Activated T-cell treated with anti-CD3 and anti-CD28 coated beads, Interleukin-2, amount 50 U/mL, for 24 hours (primary cell): ENCODE measurements at places on chromosomes 6 and 20.

DNA sequence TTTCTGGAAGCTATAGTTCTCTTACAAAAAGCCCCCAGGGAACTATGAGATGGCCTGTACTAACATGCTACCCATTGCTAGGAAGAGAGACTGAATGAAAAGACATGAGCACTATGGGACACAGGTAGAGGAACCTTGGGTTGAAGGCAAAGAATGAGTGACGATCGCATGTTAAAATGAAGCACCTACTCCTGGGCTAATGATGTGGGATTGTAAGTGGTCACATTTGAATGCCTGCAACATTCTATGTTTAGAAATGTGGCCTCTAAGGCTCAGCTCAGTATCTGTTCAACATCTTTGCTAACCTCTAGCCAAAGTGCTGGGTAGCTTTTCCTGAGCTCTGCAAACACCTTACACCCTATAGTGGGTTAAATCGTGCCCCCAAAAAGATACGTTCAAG, 5.2 kb upstream of the ZC3H12D start:
- DNase-seq: no peak

- DNase-seq: no peak
These were observed 389.2 kb upstream of the FLRT3 start for GRCh38 chr20:14726591-14726990.

DNA sequence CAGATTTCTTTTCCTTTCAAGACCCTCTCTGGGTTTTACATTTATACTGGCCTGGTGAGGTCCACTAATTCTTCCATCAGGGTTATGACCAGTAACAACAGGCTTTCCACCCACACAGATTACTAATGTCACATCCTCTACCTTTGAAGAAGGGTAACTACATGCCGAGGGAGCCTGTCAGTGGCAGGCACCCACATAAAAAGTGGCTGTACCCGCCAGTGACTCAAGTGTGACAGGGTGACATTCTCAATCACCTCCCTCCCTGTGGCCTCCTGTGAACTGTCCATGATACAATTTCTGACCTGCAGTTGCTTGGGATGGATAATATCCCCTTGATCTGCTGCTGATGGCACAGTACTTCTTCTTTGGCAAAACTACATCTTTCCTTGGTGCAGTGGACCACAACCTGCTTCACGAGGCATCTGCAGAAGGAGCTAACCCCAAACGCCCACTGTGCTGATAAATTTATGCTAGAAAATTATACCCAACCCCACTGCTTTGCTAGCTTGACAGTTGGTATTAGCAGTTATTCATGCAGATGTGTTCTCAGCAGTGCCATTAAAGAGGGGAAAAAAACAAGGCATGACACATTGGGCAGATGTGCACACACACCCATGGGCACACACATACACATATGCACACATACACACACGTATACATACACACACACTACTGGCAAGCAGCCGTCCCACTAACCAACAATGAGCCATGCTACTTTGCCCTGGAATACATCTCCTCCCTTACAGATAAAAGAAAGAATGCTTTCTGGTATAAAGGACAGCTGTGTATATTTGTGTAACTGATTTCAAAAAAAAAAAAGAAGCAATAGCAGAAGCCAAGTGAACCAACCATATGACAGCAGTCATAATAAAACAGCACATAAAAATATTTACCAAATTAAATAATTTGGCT, 20.8 kb downstream of the GFOD1 start:
- peak; percentile 48 for DNase-seq

DNA sequence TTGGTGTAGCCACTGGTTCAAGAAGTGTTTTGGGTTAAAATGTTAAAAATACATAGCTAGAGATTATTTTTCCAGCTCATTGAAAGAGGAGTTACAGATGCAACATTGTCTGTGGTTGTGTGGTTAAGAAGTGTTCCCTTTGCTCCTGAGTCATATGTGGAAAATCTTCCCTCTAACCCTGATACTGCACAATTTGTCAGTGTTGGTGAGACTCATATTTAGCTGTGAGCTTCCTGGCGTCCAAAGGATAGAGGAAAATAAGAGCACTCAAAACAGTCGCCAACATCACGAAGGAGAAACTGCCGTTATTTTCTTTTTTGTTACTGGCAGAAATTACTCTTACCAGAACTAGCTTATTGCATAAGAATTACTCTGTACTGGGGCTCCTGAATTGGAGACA, 250.4 kb downstream of the CDH4 start:
- DNase-seq: no peak

DNA sequence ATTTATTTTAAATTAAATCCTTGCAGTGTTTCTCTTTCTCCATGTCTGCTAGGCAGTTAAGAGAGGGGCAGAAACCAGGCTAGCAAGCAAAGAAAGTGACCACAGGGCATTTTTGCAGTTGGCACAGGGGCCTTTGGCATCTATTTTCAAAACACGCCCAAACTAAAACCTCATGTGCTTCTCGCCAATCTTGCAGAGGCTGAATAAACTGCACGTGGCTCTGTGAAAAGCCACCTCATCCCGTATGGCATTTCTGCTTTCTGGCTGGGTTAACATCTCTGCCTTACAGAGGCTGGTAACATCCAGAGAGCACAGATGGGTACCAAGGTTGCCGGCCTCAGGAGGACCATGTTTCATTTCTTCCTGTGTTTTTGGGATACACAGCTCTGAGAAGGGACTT, 54.6 kb downstream of the GJA10 start:
- DNase-seq: no peak

- DNase-seq: no peak
These were observed 6.0 kb downstream of the MTFR2 start for GRCh38 chr6:136244061-136244616.

DNA sequence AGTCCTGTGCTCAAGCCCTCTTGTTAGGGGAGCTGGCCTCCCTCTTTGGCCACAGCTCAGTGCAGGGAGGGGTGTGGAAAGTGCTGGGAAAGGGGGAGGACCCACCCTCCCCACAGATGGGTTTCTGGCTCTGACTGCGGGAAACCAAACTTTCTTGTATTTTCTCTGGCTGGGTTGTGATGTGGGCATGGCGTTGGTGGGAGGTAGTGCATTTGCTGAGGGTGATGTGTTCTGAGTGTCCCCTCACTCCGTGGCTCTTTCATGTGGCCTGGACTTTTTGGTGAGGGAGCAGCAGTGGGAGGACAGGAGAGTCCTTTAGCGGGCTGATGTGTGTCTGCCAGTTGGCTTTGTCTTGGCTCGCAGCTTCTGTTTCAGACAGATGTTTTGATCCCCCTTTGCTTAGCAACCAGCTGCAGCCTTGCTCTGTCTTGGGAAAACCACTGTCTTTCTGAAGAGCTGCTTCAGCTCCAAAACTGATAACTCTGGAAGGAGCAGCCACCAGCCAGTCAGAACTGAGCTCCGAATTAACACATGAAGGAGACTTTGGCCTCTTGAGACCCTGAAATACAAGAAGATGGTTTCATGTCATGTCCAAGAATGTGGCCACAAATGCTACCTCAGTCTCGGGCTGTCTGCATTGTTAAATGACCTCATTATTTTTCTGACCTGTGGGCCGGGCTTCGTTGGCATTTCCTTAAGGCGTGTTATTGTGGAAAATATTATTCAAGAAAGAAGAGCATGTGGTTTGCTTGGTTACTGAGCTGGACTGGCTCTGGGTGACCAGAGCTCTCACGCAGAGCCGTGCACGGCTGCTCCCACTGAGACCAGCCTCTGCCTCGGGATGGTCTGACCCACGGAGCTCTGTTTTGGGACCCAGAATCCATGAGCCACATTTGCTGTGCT, 21.5 kb downstream of the SYNJ2 start:
- peak; percentile 52 for DNase-seq

GRCh38 chr6:7202950-7203349, 95.2 kb downstream of the RREB1 start:
- no peak for DNase-seq

DNA sequence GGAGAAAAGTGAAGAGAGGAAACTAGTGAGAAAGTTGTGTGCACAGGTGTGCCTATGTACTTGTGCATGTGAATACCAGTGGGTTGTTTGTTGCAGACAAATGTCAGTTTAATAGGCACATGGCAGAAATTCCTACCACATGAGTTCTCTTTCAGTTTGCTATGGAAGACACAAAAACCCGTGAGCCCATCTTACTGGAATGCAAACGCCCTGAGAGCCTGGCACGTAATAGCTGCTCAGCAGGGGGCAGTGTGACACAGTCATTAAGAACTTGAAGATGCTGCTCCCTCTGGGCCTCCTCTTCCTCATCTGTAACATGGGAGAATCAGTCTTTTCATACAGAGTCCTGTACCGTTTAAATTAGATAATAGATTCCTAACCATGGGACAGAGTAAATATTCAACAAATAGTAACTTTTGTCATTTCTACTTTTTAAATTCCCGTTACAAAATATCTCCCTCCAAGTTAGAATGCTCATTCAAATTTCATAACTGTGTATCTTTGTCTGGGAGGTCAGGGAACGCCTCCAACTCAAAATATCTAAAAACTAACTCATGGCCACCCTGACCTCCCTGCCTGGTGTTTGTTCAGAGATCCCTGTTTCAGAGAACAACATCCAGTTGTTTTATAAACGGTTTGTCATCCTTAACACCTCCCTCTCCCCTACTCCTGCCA, 802.9 kb downstream of the MAFB start:
- no peak for DNase-seq

- no peak for DNase-seq
These were observed 60.2 kb upstream of the ZNFX1 start for GRCh38 chr20:49338061-49338460.

DNA sequence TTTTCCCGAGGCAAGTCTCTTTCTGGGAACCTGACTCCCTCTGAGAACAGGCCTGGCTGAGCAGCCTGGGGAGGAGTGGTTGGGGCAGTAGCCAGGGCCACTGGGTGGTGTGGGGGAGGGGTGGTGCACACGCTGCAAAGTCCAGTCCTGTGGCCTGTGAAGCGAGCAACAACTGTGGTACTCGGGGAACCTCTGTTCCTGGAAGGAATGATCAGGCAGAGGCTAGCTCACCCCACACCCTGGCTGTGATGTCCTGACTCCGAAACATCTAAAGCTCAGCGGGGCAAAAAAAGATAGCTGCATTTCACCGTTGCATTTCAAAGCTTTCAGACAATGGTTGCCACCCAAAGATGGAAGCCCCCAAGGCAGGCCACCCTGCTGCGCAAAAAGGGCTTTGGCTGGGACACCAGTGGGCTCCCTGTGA, 25.5 kb downstream of the PCK1 start:
- no peak for DNase-seq

- DNase-seq: no peak
These were observed 216.2 kb downstream of the UST start for GRCh38 chr6:148962854-148963515.

DNA sequence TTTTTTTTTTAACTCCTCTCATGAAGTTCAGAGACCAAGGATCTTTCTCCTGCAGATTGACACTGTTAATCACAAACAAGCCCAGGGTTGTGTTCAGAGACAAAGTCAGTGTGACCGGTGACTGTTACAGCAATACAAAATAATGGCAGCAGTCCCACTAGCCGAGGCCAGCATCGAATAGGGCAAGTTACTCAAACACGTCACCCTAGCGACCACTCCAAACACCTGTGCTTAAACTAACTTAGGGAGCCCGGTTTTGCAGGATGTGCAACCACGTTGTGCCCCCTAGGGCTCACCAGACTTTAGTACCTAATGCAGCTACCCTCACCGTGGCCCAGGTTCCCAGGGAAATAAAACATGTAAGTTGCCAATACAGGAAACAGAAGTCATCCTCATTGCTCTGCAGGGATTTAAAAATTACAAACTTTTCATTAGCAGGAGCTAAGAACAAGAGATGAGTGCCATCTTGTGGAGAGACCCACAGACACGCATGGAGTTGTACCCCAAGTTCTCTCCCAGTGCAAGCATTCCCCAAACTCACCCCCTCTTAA, 38.1 kb downstream of the FAM50B start:
- no peak for DNase-seq

- no peak for DNase-seq
These were observed 132.8 kb downstream of the CDK19 start for GRCh38 chr6:110682460-110682853.

- DNase-seq: peak; percentile 78
These were observed 576 bp downstream of the MAPK13 start for GRCh38 chr6:36130667-36131510.

GRCh38 chr6:7880718-7881107, 29.9 kb downstream of the TXNDC5 start:
- no peak for DNase-seq

GRCh38 chr6:17032988-17033634, 68.7 kb upstream of the STMND1 start:
- no peak for DNase-seq

DNA sequence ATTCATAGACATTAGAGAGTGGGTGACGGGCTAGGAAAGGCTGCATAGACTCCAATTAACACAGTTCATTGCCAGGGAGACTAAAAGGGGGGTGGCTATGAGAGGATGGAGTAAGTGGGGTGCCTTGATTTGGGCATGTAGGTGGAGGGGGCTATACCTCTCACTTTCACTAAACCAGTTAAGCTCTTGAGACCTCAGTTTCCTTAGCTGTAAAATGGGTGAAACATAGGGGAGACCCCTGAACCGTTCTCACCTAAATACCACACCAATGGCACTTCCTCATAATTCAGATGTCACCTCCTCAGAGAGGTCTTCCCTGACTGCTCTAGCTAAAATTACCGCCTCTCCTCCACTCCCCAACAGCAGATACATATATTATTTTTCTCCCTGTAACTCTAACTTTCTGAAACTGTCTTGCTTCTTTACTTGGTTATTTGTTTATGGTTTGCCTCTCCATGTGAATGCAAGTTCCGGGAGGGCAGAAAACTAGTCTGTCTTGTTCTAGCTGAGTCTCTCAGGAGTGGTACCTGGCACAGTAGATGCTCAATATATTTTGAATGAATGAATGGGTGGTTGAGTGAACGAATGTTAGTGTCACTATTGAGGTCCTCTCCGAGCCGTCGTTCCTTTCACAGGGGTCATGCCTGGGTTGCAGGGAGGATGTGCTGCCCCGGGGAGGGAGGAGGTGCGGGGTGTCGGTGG, 615 bp upstream of the EYA2 start:
- no peak for DNase-seq

DNA sequence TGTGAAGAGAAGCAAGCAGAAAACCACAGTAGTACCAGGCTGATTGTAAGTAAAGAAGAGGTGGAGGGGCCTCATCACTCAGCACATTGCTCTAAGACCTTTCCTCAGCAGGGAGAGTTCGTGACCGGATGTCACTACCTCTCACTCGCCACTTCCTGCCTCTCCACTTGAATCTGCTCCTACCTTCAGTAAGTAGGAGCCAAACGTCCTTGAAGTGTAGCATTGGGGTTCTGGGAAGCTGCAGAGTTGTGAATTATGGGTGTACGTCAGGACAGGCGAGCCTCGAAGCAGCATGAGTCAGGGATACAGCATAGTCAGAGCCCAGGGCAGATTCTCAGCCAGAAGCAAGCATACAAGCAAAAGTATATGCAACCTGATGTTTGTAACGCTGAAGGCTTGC, 224.9 kb downstream of the PHACTR1 start:
- DNase-seq: no peak

DNA sequence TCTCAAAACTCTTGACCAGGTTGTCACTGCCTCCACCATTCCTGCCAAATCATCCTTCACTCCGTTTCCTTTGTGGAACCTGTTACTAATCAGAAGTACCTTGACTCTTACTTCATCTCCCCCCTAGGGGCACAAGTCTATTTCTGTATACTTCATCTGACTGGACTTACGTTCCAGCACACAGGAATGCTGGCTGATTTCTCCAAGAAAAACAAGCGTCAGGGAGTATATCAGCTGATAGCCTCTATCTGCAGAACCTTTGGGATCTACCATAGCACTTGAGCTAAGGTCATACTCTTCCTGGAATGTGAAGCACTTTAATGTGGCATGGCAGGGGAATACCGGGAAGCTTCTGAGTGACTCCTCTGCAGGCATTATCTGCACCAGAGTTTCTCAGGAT, 178.1 kb upstream of the MOCS1 start:
- no peak for DNase-seq

GRCh38 chr6:6694825-6695624, 106.5 kb downstream of the LY86 start:
- DNase-seq: no peak
